ENCODE measurements at places on chromosomes 12 and 14.

- no peak for DNase-seq
These were observed 296.0 kb downstream of the RMST start for GRCh38 chr12:97758586-97758985.

GRCh38 chr12:132161796-132162507 lies 17.7 kb downstream of the NOC4L start:
- no peak for DNase-seq

- DNase-seq = no peak
These were observed 362.3 kb upstream of the NOVA1 start for GRCh38 chr14:26959972-26960660.

DNA sequence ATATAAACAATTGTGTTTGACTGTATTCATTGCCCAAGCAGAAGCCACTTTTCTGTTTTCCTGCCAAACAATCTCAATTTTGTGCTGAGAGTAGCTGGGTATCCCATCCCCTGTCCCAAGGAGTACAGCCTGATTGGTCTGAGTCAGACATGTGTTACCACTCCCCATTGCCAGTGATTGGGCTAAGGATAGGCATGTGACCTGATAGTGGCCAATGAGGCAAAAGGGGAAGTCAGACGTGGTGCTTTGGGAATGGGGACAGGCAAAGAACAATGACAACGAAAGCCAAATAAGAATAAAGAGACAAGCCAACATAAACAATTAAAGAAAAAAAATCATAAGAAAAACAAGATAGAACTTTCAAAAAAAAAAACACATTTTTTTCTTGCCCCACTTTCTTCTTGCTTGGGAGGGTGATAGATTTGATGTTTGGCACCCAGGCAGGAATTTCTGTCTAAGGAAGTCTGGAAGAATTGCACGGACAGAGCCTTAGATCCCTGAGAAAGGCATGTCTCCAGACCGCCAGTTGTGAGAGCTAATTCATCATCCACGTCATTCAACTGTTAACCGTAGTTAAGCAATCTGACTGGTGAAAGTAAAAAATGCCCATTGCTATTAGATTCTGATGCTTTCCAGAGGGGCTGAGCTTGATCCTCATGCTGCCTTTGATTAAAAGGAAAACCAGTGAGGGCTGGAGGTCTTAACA lies 626.6 kb upstream of the TMEM132C start:
- no peak for DNase-seq

DNA sequence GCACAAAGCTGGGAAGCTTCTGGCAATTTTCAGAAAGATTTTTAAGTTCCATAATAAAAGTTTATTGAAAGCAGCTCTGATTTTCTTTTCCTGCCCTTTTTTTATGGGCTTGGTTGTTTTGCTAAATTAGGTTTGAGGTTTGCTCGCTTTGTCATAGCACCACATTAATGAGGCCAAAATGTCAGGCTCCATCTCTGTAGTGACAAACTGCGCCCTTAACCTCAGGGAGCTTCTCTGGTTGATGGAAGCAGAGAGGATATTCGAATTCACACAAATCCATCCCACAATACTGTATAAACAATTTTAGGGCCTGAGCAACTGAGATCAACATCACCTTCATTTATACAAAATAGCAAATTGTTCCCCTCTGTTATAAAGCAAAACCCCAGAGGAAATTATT lies 342.6 kb upstream of the TMPO start:
- no peak for DNase-seq

DNA sequence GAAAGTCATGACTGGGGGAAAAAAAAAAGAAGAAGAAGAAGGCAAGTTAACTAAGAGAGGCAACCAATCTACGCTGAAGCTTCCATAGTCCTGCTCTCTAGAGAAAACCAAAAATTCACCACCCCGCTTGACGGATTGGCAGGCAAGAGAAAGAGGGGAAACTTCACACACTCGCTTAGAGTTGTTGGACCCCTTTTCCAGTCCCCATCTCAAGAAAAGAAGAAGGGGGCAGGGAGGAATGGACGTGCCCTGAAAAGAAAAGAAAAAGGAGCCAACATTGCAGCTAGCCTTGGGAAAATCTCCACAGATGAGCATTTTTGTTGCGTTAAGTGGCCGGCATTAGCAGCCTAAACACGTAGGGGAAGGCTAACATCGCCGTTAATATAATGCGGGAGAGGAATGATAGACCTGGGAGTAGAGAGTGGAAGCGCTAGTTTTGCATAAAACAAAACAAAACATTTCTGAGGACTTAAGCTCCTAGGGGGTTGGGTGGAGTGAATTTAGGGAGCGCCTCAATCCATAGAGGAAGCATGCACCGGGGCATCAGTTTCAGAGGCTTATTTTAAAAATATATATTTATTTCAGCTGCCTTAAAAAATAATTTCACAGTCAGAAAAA lies 11.3 kb upstream of the FOXG1 start:
- no peak for DNase-seq
